ENCODE measurements at places on chromosomes 4 and X.

GRCh38 chrX:79078114-79078513 lies 66.4 kb upstream of the GPR174 start:
- no peak for DNase-seq

DNA sequence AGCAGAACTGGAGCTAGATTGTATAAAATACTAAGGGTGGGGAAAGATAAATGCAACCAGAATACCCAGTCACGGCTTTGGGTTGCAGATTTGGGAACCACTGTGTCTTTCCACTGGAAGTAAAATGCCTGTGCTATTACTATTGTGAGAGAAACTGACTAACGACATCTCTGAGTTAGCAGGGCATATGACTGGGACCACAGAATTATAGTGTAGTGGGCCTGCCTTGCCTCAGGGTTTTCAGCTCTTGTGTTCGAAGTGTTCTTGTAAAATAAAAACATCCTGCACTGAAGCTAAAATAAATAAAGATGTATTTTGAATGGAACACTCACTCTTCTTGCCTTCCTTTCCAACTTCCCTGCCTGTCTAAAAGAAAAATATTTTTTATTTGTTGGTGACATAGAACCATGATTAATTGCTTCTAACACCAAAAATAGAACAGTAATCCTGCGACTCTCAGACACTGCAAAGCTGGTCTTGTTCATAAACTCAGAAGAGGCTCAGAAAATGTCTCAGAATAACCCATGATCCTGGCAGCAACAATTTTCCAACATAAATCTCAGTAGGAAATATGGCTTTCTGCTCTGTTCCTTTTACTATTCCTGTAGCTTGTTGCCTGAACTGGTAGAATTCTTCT lies 104.2 kb downstream of the FAM47B start:
- DNase-seq, result no peak

DNA sequence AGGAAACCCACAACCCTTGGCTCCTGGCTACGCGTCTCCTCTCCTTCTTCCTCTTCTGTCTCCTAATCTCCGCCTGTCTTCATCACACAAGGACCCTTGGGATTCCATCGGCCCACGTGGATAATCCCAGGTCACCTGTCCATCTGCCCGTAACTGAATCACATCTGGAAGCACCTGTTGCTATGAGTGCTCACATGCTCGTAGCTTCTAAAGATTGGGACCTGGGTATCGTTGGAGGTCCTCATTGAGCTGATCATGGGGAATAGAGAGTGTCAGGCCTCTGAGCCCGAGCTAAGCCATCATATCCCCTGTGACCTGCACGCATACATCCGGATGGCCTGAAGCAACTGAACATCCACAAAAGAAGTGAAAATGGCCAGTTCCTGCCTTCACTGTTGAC lies 175.4 kb downstream of the SHOX start:
- DNase-seq, result no peak

DNA sequence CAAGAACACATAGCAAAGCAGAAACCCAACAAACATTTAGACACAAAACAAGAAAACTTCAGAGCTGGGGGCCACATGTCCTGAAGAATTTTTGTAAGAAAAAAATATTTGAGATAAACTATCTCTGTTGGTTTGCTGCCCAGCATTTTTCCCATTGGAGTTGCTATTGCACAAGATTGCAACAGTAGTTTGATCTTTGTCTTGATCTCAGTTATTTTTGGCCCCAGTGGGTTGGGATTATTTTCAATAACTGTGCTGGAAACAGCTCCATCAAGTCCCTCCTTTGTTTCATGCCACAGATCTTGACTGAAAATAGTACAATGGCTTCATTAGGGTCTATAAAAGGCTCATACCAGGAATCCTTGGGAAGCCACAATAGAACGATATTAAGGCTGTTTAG lies 103.8 kb upstream of the RAI2 start:
- no peak for DNase-seq
